ENCODE measurements at places on chromosomes 1 and 21. TPM values are rescaled to one million over a fixed set of nuclear protein-coding genes. Genes with fewer than 3 reads are reported as not detected.

DIRAS3 gene
- 3.4 TPM for polyA plus RNA-seq

GRCh38 chr1:177880339-177880891 lies 89.4 kb downstream of the SEC16B start:
- no peak for DNase-seq

DNA sequence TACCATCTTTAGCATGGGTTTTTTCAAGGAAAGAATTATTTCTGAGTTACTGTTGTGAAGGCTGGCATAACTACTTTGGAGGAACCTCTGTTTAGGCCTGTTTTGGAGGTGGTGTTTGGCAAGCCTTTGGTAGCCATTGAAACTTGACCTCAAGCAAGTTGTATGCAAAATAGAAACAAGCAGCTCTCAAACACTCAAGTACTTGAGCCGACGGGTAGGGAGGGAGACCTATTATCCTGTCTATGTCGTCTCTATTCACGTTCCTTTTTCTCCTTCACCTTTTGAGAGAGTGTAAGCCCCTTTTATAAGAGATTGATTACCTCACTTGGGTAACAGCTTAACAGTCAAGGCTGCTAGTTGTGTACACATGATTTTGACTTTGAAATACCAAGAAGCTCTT lies 878.3 kb upstream of the CXADR start:
- DNase-seq = no peak

- DNase-seq = no peak
Measured at GRCh38 chr1:47991187-47991586, 6.0 kb downstream of the TRABD2B start.

GRCh38 chr1:42943166-42943565 lies 15.5 kb downstream of the SLC2A1 start:
- no peak for DNase-seq

DNA sequence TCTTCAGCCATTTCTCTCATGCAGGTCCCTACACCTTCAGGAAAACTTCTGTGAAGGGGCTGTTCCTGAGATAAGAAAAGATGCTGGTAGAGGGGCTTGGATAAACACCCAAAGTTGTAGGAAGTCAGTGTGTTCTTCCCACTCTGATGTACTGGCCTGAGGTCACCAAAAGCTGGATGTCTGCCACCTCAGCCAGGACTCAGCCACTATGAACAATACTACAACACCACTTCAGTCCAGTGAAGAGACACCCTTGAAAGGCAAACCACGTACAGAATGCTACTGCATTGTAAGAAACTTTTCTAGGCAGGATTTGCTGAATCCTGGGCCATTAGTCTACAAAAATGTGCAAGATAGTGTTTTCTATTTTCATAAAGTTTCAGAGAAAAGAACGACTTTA lies 2.4 kb downstream of the PTPN14 start:
- DNase-seq = no peak

GRCh38 chr1:56287721-56288120 lies 291.6 kb downstream of the PLPP3 start:
- DNase-seq = no peak

DNA sequence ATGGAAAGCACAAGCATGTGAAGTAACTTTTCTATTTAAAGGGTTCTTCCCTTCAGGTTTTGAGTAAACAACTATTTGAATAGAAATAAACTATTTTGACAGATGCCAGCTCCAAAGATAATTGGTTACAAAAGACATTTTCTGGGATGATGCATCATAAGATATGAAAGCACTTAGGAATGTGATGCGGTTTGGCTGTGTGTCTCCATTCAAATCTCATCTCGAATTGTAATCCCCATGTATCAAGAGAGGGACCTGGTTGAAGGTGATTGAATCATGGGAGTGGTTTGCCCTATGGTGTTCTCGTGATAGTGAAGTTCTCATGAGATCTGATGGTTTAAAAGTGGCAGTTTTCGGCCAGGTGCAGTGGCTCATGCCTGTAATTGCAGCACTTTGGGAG lies 6.4 kb downstream of the DISP1 start:
- no peak for DNase-seq

DNA sequence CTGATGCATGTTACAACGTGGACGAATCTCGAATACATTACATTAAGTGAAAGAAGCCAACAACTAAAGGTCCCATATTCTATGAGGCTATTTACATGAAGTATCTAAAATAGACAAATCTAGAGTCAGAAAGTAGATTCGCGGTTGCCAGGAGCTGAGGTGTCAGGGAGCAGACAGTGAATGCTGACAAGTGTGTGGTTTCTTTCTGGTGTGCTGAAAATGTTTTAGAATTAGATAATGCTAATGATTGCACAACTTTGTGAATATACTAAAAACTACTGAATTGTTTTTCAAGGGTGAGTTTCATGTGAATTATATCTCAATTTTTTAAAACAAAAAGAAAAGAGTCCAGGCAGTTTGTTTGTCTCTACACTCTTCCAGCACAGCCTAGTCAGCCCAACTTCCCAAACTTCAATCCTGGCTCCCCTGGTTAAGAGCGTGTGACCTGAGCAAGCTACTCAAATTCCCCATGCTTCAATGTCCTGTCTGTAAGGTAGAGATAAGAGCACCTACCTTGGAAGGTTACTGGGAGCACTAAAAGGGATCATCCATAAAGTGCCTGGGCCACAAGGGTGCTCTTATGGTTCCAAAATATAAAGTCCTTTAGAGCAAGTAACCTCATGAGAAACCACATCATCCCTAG lies 20.9 kb downstream of the HLCS start:
- DNase-seq = no peak

DNA sequence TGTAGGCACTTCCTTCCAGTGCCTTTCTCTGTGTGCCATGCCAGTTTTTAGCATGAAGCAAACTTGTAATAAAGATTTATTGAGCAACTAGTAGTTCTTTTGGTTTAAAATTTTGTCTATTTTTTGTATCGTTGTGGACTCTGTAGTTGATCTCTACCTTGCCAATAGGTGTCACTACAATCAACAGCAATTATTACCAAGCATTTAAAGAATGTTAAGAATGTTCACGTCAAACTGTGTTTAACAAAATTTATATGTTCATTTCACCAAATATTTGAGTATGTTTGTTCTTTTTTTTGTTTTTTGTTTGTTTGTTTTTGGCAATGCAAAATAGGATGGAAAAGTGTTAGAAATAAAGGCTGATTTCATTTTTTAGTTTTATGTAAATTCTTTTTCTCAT lies 208.1 kb downstream of the PATJ start:
- no peak for DNase-seq

GRCh38 chr1:216924732-216925131 lies 201.5 kb upstream of the ESRRG start:
- no peak for DNase-seq

CR1 gene
- 1.7 TPM for polyA plus RNA-seq

GRCh38 chr1:17393230-17393629 lies 21.2 kb downstream of the PADI6 start:
- no peak for DNase-seq

CD48 gene
- 7.5 TPM for polyA plus RNA-seq

DNA sequence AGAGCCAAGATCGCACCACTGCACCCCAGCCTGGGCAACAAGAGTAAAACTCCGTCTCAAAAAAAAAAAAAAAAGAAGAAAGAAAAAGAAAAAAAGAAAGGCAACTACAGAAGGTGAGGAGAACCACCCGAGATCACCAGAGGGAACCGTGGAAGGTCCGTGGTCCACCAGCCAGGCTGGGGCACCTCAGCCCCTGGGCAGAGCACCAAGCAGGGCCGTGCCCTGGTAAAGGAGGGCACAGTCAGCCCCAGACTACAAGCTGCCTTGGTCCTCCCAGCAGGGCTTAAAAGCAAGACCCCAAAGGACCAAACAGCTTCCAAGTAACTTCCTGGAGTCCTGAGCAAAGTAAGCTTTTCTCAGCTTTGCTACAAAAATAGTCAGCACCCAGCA lies 8.8 kb upstream of the SAMD11 start:
- DNase-seq = no peak

TMCO4 gene
- polyA plus RNA-seq = 19.9 TPM

XCL1 gene
- polyA plus RNA-seq = 0.30 TPM

DNA sequence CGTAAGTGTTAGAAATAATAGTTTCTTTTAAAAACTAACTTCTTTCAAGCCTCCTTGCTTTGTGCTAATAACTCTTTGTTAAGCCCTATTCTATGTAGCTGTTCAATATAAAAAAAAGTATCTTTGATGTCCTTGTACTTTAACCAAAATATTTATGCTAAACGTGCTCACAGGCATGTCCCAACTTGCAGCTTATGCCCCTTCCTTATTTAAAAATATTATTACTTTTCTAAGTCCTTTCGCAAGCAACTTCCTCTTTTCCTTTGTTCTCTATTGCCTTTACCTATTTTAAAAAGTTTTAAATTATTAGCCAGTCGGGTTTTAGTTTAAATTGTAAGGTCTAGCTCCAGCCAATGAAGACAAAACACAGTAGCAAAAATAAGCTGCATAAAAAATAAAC lies 43.4 kb upstream of the NBPF3 start:
- DNase-seq = no peak

- no peak for DNase-seq
Measured at GRCh38 chr1:88509379-88509778, 174.7 kb upstream of the PKN2 start.

PYGO2 gene
- 29.2 TPM for polyA plus RNA-seq

Measured in urinary bladder (tissue), 4 donors.